ENCODE measurements at places on chromosomes 16 and 17.

DNA sequence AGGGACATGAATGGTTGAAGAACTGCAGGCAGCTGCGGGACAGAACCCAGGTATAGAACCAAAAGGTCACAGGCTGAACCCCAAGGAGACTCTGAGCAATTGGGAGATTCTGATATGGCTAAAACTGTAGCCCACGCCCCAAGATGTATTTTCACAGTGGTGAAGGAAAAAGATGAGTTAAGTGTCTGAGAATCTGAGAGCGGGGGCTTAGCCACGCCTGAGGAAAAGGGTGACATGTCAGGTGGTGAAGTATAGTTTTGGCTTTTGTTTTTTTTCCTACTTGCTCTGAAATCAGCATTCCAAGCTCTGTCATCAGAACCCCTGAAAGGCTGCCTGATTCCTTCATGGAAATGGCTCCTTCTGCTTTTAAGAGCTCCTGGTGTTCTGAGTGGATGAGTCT is 73.3 kb downstream of the AKAP1 start:
- no peak for DNase-seq

DNA sequence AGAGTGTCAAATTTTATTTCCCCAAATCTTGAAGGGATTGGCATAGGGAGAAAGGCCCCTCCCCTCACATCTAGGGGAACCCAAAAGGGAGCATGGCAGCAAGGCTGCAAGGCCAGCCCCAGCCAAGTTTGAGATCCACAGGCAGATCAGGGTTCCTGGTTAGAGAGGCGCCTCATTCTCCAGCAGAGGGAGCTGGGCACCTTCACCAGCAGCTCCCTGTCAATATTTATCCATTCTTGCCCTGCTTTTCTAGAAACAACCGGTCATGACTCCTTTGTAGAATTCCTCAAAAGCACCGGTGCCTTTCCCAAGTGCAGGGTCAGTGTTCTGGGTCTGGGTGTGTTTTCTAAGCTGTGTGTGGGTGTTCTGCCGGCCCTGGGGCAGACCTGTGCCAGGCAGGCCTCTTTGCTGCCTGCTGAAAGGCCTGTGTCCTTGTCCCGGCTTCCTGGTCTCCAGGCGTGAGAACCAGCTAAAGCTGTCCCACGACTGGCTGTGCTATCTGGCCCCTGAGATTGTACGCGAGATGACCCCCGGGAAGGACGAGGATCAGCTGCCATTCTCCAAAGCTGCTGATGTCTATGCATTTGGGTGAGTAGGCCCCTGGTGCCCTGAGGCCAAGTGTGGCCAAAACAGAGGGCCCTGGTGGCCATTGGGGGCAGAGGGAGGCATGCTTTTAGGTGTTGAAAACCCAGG is 21.2 kb upstream of the LGALS9 start:
- peak; percentile 45 for DNase-seq

GRCh38 chr17:19368229-19368628 is 5.7 kb upstream of the B9D1 start:
- DNase-seq: no peak

GRCh38 chr16:27678955-27679354 is 129.0 kb downstream of the KATNIP start:
- no peak for DNase-seq

- DNase-seq: no peak
These were observed 47.1 kb downstream of the DNAH17 start for GRCh38 chr17:78529871-78530670.

GRCh38 chr16:52740333-52740732 is 193.4 kb upstream of the TOX3 start:
- no peak for DNase-seq

GRCh38 chr17:76336756-76337412 is 16.8 kb downstream of the PRPSAP1 start:
- no peak for DNase-seq

DNA sequence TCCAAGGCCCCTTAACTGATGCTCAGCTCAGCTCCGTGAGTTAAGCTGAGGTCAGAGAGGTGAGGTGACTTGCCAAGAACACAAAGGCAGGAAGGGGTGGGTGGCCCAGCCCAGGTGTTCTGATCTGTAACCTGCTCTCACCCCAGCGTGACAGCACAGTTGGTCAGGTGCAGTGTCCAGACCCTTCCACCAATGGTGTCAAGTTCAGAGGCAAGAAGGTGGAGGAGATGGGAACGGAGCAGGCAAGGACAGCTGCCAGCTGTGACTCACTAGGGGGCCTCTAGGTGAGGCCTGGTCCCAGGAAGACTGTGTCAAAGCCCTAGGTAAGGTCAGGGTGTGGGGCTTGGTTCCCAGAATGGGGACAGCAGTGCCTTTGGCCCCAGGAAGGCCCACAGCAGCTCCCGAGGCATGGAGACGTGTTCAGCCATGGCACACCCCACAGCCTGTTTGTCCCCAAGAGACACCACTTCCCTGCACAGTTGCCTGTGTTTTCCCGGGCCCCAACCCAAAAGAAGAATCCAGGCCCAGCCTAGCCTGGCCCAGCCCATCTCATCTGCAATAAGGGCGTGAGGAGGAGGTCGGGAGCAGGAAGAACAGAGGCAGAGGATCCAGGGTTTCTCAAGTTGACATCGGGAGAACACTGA is 7.2 kb downstream of the WFIKKN2 start:
- no peak for DNase-seq

DNA sequence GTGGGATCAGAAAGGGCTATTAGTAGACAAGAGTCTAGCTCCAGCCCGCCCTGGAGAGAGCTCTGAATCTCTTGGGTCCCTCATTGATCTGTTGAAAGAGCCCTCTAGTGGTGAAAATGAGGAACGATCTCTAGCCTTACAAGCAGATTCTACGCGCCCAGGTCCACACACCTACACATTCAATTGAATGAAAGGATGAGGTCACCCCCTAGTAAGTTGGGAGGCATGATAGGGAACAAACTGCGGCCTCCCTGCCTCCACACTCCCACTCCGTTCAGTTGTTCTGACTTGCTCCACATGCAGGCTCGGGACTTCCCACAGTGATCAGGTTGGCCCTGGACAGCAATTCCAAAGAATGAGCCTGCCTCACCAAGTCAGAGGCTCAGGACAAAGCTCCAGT is 2.9 kb upstream of the CACNG3 start:
- peak; percentile 30 for DNase-seq

GRCh38 chr17:50194934-50195865 is 6.2 kb downstream of the COL1A1 start:
- DNase-seq: no peak

- peak; percentile 8 for DNase-seq
These were observed 881.3 kb downstream of the CDH11 start for GRCh38 chr16:64240586-64240985.

DNA sequence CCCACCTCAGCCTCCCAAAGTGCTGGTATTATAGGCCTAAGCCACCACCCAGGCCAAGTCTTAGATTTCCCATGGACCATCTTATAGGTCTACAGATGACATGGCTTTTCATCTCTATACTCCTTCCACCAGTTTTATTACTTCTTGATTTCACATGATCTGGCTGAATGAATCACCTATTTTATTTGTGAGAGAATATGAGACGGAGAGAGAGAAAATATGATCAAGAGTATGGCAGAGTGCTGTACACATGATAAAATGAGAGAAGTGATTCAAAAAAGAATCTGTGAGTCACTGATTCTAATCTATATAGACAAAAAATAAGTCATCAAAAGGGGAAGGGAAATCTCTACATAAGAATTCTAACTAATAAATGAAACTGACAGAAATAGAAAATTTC is 13.7 kb downstream of the ACSM1 start:
- DNase-seq: no peak

GRCh38 chr16:82756283-82756599 is 129.5 kb downstream of the CDH13 start:
- peak; percentile 55 for DNase-seq

DNA sequence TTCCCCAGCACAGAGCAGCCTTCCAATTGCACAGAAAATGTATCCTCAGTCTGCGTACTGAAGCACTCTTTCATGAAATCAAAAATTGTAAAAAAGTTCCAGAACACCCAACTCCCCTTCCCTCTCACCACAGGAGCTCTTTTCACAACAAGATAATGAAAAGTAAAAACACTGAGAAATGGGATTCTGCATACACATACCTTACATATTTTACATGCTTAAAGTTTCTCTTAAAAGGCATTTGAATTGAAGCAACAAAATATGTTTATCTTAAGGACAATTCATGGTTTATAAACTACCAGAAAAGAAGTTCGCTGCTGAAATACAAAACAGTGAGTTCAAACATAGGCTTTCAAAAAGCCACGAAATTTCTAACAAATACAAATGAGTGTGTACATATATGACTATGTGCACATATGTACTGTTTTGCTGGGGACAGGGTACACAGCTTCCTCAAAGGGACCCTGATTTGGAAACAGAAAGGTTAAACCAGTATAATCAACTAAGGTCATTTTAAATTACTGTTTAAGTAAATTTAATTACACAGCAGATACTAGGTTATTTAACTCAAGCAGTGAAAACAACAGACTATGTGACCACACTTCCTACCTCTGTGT is 33.8 kb downstream of the COG1 start:
- DNase-seq: peak; percentile 37

DNA sequence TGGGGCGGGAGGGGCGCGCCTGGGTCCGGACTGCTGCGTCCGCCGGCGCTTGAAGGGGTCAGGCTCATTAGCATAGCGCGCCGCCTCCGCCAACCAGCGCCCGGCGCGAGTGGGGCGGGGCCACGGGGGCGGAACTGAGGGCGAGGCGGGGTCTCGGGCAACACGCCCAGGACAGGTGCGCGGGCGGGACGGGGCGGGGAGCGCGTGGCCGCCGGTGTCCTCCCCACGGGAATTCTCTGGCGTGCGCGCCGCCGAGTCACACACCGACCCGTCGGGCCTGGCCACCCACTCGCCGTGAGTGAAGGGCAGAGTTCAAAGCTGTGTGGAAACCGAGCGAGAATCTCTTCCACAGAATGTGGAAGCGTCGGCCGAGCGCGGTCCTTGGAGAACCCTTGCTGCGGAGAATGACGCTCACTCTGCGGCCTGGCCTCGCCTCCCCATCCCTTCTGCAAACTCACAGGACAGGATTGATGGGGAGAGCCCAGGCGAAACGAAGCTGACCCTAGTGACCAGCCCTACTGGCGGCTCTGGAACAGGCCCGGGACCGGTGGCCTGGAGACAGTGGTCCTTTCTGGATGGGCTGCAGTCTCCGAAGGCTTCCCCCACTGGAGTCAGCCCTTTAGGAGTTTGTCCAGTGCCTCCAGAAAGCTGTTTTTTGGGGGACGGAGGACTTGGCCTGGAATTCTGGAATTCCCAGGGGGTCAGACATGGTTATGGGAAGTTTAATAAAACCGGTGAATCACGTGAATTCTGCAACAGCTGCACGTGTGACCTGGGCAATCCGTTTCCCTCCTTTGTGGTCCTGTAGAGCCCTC is at the start of gene SNAI3:
SNAI3 (minus strand) TSS at position 69 of the 815 bp plus-strand sequence. CDS start 101 bp downstream, outside the sequence.
- DNase-seq: peak; percentile 59
